ENCODE measurements at places on chromosomes 13 and 19.
A peak's percentile ranks its signal among the peaks of the same experiment; 100 is the strongest.

DNA sequence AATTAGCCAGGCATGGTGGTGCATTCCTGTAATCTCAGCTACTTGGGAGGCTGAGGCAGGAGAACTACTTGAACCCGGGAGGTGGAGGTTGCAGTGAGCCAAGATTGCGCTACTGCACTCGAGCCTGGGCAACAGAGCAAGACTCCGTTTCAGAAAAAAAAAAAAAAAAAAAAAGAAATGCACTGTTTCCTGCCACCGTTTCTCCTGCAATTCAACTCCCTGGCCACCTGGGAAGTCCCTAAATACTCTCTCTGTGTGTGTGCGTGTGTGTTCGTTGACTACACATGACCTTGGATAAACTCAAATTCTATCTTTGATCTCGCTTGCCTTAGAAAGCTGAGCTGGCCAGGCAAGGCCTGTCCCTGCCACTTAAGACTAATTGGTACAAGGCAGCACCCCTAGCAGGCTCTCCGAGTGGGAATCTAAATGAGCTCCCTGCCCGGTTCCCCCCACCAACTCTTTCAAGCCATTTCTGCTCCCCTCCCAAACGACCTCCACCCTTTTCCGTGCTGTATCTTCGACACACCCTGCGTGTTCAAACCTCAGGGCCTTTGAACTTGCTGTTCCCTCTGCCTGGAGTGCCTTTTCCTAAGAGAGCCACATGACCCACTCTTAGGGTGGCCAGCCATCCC lies 5.2 kb upstream of the BCAT2 start:
- no peak for DNase-seq

DNA sequence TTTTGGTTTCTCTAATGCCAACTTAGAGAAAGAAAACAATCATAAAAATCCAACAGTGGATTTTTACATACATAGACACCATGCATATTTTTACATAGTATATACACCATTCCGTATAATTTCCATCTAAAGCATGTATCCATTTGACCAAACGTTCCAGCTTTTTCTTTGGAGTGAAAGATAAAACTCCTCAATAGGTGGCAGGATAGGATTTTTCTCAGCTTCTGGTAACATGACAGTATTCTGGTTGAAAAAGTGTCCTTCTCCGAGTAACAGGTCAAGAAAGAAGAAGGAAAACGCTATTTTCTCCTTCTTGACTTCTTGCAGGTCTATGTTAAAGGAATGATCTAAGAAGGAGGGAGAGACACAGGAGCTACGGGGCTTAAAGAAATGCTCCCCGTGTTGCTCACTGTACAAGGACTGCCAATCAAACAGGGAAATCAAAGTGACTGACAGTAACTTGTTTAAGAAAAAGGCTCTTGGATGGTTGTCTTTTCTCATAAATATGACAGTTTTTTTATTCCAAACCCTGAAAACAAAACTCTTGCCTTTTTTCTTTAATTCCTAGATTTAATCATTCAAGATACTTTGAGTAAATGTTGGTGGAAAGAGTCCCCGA lies 11.5 kb downstream of the FLT1 start:
- DNase-seq: no peak

DNA sequence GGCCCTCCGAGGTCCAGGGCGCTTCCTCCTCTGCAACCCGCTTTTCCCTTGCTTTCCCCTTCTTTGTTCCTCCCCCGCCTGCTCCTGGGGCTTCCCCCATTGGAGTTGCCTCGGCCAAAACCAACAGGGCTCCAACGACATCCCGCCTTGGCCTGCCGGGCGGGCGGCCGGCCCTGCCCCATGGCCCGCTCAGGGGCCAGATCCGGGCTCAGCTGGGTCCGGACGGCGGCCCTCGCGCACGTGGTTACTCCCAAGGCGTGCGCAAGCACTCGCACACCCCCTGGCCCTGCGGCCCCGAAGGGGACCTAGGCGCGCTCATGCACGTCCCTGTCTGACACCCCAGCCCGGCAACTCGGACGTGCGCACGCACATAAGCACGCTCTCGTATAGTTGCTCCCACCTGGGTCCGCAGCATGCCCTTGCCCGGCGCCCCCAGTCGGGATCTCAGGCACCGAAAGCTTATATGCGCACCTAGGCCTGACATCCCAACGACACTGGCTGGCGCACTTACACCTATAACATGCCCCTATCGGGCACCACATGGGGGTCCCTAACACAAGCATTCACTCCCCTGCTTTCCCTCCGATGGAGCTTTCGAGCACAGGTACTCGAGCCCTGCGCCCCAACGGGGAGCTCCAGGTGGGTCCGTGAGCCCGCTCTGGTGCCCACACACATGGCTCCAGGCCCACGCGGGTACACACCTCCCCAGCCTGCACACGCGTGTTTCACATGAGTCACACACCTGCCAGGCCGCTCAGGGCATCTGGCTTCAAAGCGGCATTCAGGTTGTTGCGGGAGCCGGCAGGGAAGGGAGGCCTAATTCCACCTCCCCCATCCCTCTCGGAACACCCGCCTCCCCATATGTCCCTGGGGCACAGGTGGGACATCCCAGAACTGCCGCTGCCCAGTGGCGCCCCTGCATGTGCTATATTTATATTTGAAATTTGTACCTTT lies 15.0 kb downstream of the NFIX start:
- DNase-seq: no peak

- peak; percentile 27 for DNase-seq
Measured at GRCh38 chr19:20423381-20424197, 142.0 kb downstream of the ZNF737 start.

- DNase-seq: no peak
Measured at GRCh38 chr19:3614858-3615505, 8.3 kb upstream of the TBXA2R start.

DNA sequence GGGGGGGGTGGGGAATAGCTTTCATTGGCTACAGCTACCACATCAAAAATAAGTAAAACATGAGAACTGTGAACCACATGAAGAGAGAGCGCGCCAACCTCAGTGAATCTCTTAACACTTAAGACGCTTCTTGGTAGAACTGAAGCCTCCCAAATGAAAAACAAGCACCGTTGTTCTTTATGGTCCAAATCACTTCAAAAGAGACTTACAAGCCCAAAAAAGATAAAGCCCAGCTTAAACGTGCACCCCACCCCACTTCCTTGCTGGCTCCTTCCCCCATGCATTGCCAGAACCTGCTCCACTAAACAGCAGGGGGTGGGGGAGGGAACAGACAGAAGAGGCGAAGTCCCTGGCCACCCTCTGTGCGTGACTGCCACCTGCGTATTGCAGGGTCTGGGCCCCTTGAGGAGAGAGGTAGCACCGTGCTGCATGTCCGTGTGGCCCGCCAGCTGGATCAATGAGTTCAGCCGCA lies 479.1 kb downstream of the FOXO1 start:
- DNase-seq: no peak

DNA sequence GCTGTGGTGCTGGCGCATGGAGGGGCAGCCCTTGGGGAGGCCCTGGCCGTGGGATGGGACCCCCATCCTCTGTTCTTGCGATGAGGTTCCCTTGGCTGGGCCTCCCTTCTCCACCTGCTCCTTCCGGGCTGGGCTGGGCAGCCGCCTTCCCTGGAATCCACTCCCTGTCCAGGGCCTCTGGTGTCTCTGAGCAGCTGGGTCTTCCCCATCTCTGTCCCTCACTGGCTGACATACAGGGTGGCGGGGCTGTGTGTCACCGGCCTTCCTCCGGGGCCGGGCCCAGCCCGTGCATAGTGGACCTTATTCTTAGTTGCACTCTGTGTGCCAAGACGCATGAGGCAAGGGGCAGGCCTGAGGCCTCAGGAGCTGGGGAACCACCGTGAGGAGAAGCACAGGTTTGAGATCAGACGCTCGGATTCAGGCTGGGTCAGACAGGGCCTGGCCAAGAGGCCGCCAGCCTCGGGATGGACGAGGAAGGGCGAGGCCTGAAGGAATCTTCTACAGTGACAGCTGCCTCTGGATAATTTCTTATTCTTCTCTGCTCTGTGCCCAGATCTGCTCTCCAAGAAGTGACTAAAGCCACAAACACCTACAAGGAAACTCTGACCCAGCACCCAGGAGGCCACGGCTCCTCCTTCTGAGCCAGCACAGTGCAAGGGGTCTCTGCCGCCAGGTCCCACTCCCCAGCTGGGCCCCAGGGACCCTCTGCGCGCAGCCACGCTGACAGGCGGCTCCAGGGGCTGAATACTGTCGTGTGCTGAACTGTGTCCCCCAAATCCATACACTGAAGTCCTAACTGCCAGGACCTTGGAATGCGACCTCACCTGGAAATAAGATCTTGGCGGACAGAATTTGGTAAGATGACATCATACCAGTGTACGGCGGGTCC lies 11.0 kb downstream of the SGTA start:
- no peak for DNase-seq
